ENCODE measurements at places on chromosomes 4 and X.

DNA sequence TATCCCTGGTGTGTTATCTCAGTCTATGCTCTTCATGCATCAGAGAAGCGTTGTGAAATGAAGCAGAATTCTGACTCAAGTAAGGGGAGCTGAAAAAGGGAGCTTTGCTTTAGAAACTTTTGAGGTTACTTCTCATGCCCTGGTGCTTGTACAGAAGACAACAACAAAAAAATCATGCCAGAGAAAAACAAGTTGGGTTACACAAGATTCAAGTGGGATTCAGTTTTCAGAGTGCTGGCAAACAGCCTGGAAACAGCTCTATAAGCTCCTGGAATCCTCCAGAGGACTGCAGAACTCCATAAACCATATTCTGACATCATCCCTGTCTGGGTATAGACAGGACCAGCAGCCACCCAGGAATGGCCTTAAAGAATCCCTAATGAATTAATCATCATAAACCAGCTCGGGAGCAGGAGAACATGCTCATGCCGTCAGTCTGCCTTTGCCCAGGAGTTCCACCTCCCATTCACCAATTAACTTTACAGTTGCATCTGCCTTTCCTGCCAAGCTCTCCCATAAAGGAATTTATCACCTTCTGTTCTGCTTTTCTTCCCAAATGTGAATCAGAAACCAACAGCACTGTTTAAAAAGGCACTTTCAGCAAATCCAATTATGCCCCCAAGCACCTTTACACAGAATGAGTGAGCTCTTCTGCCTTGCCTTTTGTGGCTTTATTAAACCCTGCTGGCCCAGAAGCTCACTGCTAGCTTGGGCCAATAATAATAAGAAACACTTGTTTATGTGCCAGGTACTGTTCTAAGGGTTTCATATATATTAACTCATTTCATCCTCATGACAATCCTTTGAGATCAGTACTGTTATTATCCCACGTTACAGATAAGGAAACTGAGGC, 54.5 kb upstream of the FBXW7 start:
- no peak for DNase-seq

DNA sequence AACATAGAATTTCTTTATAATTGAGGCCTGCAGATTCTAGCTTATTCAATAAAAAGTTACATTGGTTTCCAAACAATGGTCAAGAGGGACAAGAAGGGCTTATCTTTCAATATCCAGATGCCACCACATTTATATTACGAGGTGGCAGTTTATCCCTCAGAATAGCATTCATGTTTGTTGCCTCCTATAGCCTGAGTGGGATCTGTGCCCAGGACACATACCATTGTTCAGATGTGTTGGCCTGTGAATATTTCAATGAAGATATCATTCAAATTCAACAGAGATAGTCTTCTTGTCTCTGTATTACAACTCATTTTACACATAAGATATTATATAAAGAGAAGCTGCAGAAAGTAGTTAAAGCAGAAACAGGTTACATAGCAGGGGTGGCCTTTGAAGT, 20.5 kb downstream of the GLRB start:
- DNase-seq = no peak

DNA sequence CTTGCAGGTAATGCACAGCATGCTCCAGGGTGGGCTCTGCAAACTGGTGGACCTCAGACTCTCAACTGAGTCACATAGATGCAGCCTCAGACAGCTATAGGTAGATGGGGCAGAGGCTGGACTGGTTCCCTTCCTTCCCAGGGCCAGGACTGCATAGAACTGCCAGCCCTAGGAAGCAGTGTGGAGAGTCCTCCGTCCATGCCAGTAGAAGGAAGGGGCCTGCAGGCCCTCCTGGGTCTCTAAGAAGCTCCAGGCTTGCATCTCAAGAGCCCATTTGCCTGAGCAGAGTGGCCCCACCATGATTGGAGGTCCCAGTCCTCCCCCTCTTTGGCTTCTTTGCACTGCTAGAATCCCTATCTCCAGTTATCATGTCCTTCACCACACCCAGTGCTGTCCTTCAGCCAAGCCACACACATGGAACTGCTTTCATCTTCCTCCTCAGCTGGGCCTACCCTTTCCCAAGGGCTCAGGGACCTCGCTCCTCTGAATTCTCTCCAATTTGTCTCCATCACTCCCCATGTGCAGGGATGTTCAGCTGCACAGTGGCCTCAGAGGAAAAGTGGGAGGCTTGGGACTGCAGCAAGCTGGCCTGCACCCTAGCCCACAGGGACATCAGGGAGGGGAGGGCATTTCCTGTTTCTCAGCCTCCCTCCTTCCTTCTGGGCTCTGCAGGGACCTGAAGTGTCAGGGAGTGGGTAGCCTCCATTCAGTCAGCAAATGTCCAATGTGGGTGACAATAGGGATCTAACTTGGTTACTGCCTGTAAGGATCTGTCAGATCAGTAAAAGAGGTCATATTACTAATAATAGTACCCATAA, 146.0 kb downstream of the PJA1 start:
- DNase-seq = no peak

GRCh38 chr4:79163981-79164490, 161.8 kb downstream of the NAA11 start:
- no peak for DNase-seq

- no peak for DNase-seq
Observed at GRCh38 chr4:140813804-140814203, 57.6 kb upstream of the TBC1D9 start.

GRCh38 chr4:73341454-73341853, 62.6 kb upstream of the ALB start:
- DNase-seq = no peak

DNA sequence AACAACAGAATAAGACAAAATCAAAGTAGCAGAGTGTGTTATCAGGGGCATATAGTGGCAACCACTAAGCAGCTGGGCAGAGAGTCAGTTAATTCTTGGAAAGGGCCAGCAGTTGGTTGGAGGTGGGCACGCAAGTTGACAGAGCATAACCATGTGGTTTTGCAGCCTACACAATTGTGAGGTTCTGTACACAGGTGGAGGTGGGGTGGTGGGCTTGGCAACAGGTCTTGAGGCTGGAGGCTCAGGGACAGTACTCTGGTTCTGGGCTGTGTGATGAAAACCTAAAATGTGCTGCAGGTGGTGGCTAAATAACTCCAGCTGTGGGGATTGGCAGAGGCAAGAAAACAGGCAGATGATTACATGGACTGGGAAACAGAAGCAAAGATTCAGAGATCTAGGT, 1112.7 kb downstream of the PDHA2 start:
- no peak for DNase-seq

GRCh38 chr4:181140037-181140603, 1103.1 kb upstream of the TENM3 start:
- DNase-seq = no peak

DNA sequence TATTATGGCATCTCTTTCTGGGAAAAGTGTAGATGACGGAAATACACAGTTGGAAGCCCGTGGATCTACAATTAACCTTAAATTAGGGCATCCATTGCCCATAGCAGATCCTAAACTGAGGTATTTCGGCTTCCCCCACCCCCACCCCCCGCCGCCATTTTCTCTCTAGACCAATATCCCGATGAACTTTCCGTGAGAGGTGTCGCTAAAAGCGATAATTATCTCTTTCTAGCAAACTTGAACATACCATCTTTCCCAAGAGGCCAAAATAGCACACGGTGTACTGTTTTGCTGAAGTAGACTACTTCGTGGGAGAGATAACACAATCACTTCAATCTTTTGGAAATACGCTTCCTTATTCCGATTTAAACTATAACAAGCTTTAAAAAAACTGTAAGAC, 554 bp downstream of the KLHL15 start:
- no peak for DNase-seq

GRCh38 chrX:102515975-102516941, at the start of gene TMSB15A:
TMSB15A (minus strand) TSS chrX:102516739.
- DNase-seq = peak; percentile 55

DNA sequence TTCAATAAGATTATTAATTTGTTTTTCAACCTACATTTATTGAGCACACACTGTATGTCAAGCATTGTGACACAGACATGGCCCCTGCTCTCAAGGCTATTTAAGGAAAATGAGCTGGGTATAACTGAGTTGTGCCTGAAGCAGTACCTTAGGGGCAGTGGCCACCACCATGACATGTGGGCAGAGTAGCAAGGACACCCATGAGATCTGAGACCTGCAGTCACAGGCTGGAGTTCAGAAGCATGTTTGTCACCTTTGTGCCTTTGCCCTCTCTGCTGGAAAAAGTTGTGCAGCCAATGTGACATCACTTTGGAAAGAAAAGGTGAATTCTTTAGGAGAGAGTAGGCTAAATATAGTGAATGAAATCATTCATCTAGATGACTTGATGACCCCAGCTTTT, 501.3 kb downstream of the BCOR start:
- no peak for DNase-seq

GRCh38 chr4:169167957-169168858, 102.5 kb downstream of the SH3RF1 start:
- no peak for DNase-seq

All from activated CD4-positive, CD25-positive, alpha-beta regulatory T cell treated with anti-CD3 and anti-CD28 coated beads, Interleukin-2, amount 50 U/mL, for 72 hours (primary cell).